ENCODE measurements at places on chromosomes 7 and 10. TPM values are rescaled to one million over a fixed set of nuclear protein-coding genes. Genes with fewer than 3 reads are reported as not detected.

EN2 gene
- total RNA-seq = not detected

CPA4 gene
- total RNA-seq = under 0.01 TPM

DENND11 gene
- 69.2 TPM for total RNA-seq

PDK4 gene
- total RNA-seq = 23.1 TPM

GNAI1 gene
- 13.9 TPM for total RNA-seq

HSPA14 gene
- 10.0 TPM for total RNA-seq

PRLHR gene
- total RNA-seq = not detected

DNA sequence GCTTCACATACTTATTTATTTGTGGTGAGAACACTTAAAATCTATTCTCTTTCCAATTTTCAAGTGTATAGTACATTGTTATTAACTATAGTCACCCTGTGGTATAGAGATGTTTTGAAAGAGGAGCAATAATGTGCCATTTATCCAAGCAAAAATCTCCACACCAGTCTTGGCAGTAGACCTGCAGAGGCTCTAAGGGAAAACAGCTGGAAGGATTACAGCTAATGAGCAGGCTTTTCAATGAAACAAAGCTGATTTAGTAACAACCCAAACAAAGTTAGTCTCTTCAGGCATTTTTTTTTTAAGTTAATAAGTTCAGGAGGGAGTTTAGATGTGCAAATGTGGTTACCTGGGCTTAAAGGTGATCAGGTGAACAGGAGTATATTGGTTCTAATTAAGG is 101.9 kb downstream of the EVX1 start:
- DNase-seq = no peak

GRCh38 chr7:75983471-75984129 is 10.8 kb downstream of the TMEM120A start:
- no peak for DNase-seq

DNA sequence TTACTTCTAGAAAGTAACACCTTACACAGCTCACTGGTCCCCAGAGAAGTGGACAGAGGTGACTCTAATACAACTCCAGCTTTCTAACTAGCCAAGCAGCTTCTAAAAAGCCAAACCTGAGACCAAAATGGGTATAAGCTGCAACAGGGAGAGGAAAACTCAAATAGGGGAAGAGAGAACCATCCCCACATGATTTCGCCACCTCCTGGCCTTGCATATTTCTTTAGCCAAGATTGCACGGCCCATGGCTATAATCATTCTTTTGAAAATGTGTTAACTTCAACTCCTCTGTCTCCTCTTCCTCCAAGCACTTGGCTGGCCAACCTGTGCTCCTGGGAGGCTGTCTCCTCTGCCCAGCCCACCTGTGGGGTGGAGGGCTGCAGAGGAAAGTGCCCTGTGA is 28.7 kb downstream of the NUP42 start:
- no peak for DNase-seq

DNA sequence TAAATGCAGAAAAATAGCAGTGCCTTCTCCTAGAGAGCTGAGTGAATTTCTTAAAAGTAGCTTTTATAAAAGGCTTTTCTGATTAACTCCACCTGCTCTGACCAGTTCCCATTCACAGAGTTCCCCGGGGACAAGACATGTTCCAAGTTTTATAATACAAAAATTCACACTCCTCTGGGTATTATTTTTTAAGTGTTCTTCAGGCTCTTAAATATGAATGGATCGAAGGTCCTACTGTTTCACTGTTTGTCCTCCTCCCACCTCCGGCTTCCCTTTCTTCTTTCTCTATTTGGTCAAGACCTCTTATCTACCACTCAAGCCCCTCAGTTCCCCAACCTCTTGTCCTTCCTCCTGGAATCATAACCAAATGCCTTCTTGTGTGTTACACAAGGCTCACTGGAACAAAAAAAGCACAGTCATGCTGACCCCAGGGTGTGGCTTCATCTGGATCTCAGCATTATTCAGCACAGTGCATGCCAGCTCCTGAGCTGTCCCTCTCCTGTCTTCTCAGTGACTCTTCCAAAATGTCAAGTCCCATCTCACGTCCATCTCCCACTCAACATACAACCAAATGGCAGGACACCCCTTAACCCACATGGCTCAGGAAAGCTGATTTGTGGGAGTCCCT is 222.4 kb downstream of the SORCS1 start:
- DNase-seq = no peak

DNA sequence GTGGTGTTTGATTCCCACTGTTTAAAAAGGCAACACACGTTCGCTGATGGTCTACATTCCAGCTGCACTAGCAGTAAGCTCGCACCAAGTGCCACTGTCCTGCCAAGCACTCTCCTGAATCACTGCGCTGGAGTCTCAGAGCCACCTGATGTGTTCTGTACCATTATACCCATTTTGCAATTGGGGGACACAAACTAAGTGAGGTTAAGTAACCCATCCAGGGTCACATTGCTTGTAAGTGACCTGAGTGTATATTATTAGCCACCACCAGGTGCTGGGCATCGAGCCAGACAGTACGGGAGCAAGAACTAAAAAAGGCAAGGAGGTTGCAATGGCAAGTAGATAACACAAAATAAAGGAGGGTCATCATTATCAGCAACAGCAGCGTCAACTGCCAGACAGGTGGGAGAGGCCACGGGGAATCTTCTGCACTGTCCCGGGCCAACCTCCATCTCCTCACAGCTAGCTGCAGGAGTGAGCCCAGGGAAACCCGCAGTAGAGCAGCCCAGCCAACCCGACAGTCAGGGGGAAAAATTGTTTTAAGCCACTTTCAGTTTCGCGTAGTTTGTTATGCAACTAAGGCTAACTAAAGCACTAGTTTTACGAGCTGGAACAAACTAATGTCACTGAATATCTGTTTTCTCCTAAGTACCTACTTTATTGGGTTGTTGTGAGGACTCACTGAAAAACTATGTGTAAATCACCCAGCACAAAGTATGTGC is 712 bp upstream of the CPVL start:
- DNase-seq = no peak

GRCh38 chr7:76071316-76072242 is 23.7 kb downstream of the MDH2 start:
- no peak for DNase-seq

- no peak for DNase-seq
Observed at GRCh38 chr7:10225275-10225674, 748.4 kb upstream of the PHF14 start.
